ENCODE measurements at places on chromosomes 5 and 9.

DNA sequence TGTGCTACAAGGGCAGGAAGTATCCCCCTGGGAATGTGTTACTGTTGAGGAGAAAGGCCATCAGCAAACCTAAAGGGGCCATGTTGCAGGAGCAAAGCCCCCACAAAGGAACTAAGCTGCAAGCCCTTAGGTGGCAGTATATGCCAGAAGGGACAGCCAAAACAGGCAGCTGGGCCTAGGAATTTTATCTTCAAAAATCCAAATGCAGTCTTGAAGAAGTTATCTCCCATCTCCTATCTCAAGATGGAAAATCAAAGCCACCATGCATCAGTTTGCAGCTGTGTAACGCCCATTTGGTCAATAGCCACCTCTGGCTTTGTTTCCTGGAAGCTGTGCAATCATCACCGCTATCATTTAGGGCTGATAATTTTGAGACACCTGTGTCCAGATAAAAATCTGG lies 400.3 kb downstream of the ARHGEF28 start:
- DNase-seq = no peak

DNA sequence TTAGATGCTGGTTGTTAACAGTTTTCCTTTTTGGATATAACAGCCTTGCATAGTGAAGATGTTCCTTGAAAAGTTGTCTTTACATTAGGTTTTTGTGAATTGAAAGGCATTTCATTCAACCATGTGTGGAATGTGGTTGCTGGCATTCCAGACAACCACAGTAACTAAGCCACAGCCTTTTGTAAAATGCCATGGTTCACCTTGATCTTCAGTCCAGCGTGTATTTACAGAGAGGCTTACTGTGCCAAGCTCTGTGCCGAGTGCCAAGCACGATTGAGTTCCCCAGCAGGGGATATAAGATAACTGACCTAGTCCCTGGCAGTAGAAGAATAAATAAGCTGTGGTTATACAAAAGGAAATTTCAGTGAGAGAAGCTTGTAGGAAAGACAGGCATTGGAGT lies 4.9 kb downstream of the EXOSC2 start:
- DNase-seq = no peak

GRCh38 chr5:151881621-151882225 lies 42.9 kb downstream of the GLRA1 start:
- DNase-seq = no peak

- no peak for DNase-seq
These were observed 1.1 kb downstream of the PTGER4 start for GRCh38 chr5:40680741-40681362.

DNA sequence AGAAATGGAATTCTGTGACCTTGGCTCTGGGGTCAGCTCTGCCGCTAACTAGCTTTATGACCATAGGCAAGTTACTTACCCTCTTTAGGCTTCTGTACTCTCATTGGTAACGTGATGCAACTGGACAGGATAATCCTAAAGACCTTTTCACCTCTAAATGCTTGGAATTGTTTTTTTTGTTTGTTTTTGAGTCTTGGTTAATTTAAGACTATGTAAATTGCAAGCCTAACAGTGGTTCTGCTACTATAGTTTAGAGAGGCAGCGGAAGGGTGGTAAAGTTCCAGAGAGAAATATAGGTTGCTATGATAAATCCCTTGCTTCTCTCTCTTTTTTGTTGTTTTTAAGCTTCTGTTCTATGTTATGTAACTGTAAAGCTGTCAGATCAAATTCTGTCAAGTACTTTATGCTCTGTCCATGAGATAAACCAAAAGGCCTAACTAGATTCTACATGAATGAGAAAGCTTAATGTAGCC lies 17.6 kb downstream of the FAM169A start:
- DNase-seq = no peak

DNA sequence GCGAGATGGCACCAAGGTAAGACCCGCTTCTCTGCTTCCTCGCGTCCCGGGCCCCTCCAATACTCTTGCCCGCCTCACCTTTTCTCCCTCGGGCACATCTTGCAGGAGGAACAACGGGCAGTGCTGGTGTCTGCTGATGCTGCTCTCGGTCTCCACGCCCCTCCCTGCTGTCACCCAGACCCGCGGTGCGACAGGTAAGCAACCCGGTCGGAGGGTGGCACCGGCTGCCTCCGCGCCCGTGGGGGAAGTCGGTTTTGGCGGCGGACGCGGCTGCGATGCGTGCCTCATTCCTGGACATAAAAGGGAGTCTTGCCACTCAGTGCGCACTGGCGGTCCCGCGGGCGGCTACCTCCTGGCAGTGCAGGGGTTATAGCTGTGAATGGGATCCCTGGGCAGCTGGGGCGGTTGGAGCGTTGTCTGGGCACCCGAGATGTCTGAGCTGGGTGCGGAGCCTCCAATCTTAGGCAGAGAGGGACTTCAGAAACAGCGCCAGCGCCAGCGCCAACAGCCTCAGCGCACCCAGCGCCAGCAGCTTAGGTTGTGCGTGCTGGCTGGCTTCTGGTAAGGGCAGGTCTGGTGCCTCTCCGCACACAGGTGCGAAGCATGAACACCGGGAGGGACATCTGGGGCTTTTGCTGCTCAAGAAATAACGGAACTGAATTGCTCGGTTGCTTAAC lies 488 bp downstream of the COL15A1 start:
- DNase-seq = no peak

GRCh38 chr5:151683986-151684588 lies 2.6 kb downstream of the SPARC start:
- DNase-seq = no peak

DNA sequence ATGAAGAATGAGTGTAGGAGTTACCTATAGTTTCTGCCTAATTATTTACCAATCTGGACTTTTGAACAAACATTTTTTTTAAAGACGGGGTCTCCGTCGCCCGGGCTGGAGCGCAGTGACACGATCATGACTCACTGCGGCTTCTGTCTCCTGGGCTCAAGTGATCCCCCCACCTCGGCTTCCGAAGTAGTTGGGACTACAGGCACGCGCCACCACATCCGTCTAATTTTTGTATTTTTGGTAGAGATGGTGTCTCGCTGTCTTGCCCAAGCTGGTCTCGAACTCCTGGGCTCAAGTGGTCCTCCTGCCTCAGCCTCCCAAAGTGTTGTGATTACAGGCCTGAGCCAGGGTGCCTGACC lies 1.5 kb downstream of the CTNNA1 start:
- no peak for DNase-seq

GRCh38 chr9:109520475-109521132 lies 22.5 kb upstream of the PTPN3 start:
- no peak for DNase-seq

DNA sequence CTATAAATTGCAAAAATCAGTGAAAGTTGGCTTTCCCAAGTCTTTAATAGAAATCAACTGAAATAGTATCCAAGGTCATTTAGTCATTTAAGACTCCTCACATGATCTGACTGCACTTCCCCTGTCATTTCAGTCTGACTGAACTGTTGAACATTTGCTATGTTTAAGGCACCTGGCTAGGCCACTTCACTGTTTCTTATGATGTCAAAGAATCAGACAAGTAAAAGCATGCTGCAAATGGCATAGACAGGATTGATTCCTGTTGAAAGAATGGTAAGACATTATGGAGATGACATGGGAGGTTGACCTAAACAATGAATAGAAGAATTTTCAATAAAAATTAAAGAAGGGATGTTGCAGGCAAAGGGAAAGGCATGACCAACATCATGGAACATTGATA lies 502.1 kb downstream of the NFIB start:
- DNase-seq = no peak

DNA sequence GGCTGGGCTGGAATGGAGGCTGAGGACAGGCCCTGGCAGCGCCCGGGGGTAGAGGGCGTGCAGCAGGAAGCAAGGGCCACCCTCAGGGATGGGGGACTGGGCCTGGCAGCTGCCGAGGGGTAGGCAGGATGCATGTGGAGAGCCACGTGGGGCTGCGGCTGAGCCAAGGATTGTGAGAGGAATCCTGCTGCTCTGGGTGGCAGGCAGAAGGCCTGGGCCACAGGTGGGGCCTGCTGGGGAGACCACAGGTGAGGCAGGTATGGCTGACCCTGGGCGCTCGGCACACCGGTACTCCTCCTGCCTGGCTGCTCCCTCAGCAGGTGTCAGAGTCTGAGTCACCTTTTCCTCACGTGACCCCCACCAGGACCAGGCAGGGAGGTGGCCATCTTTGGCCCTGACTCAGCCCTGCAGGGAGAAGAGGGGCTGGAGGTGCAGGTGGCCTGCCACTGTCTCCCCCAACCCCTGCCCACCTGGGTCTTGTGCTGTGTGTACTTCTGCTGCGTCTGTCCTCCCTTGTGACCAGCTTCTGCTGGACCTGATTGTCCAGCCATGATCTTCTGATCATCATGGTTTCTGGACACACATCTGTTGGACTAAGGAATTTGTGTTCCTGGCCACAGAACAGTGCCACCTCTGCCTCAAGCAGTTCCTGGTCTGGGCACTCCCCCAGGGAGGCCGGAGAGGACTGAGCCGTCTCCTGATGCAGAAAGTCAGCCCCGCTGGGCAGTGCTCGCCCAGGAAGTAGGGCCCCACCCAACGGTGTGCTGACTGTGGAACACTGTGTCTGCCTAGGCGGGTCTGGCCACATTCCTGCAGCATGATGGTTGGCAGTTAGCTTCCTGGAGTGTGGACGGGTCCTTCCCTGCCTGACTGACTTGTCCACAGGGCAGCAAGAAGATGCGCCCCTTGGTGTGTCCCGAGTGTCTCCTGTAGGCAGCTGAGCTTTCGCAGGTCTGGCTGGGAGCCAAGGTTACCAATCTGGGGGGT lies 6.4 kb downstream of the ARRDC1 start:
- DNase-seq = no peak

GRCh38 chr5:15587916-15588315 lies 87.9 kb downstream of the FBXL7 start:
- DNase-seq = no peak

DNA sequence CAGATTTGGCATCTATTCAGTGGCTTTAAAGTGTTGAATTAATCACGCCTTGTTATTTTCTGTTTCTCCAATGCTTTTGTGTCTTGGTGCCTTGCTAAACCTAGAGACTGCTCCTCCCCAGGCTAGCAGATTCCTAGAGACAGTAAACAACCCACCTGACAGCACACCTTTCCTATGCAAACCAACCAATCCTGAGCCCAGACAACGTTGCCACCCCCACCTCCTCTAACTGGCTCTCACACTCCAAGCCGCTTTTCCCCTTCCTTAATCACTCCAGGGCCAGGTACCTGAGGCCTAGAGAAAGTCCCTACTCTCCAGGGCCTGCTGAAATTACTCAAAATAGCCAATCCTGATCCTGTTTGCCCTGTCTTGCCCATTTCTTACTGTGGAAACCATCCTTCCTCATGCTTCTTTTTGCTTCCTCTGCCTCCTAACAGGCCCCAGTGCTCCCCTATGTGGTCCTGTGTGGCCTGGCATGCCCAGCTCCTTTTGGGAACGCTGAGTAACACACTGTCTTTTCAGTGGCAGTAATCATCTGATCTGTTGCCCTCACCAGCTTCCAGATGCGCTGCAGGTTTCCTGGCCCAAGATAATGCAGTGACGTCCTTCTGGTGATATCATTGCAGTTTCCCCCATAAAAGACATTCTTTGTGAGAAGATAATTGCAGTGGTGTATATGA lies 53.4 kb downstream of the GAS1 start:
- DNase-seq = no peak

DNA sequence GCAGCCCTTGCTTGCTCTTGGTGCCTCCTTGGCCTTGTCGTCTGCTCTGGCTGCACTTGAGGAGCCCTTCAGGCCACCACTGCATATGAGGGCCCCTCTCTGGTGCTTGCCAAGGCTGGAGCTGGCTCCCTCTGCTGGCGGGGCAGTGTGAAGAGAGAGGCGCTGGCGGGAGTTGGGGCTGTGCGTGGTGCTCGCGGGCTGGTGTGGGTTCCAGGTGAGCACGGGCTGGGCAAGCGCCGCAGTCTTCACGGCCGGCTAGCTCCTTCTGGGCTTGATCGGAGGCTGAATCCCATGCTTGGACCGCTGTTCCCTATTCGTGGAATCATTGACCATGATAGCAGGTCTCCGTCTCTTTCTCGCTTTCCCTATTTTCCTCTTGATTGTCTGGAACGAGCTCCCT lies 56.5 kb downstream of the XRCC4 start:
- DNase-seq = no peak

DNA sequence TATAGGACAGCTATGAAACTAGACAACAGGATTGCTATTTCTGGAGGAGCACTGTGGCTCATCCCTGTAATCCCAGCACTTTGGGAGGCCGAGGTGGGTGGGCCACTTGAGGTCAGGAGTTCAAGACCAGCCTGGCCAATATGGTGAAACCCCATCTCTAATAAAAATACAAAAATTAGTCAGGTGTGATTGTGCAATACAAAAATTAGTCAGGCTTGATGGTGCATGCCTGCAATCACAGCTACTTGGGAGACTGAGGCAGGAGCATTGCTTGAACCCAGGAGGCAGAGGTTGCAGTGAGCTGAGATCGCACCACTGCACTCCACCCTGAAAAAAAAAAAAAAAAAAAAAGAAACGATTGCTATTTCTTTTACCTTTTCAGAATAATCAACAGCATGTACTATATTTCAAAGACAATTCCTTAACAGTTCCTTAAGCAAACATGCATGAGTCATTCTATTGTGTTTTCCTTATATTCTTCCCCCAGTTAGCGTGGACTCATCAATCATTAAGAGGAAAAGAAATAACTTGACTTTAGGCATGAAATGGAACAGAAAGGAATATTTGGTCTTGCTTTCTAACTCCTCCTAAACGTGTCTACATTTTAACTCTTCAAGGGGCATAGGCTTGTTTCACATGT lies 162.6 kb downstream of the TAF11L14 start:
- no peak for DNase-seq

GRCh38 chr9:130363755-130364404 lies 80.9 kb upstream of the ASS1 start:
- no peak for DNase-seq

DNA sequence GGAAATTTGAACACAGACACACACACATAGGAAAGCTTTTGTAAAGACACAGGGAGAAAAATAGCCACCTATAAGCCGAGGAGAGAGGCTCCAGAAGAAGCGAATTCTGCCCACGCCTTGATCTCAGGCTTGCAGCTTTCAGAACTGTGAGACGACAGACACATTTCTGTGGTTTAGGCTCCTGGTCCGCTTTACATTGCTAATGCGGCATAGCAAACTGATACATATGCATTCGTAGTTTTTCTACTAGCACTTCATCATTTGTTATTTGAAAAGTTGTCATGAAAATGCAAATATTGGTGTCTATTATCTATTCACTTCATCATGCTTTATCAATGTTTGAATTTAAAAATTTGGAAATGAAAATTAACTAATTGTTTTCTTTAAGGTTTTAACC lies 674.9 kb downstream of the SEMA5A start:
- no peak for DNase-seq

- DNase-seq = no peak
These were observed 4.1 kb upstream of the CEP120 start for GRCh38 chr5:123427281-123427680.

Measured in stimulated activated CD8-positive, alpha-beta memory T cell treated with anti-CD3 and anti-CD28 coated beads, Interleukin-2, amount 100 ng/mL, for 48 hours (primary cell).